Astrocyte (in vitro differentiated cells and primary cell): ENCODE measurements at places on chromosomes 16 and 17. TPM values are rescaled to one million over a fixed set of nuclear protein-coding genes. Genes with fewer than 3 reads are reported as not detected.

DNA sequence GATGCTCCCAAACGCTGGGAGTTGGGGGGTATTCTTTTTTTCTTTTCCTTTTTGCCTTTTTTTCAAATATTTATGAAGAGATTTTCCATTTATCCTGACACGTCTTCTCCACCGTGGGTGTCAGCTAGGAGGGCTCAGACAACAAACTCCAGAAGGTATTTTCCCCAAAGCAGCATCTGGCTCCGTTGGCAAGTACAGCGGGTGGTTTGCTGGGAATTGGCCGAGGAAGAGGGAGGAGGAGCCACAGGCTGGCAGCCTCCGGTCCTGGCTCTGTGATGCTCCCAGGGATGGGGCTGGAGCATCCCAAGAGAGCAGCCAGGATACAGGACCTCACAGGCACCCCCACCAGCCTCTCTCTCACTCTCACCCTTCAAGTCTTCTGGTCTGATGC, 10.9 kb upstream of the CACNG4 start:
- H3K4me3 ChIP-seq: no peak overlapping the region
- no peaks in the 10 kb centered on the region for H3K27me3 ChIP-seq
- H3K27ac ChIP-seq: no peak overlapping the region

DNA sequence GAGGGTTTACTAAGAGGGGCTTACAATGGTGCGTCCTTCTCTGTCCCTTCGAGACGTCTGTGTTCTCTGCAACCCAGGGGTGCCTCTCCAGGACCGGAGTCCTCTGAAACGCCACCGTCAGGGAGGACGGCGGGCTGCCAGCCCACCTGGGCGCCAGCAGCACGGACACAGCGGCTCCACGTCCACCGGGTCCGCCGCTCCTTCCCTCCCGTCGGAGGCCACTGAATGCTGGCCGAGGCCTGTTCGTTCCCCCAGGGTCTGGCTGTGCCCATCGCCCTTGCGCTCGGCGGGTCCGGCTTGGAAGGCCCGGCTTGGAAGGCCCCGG, 403 bp downstream of the TEPSIN start:
- H3K36me3 ChIP-seq: peaks cover 4% of the 10 kb centered on the region
- H3K4me1 ChIP-seq: peaks cover 16% of the 10 kb centered on the region
- no peak for DNase-seq
- no peaks in the 10 kb centered on the region for H3K27me3 ChIP-seq
- peak overlapping the region; percentile 60 for H3K27ac ChIP-seq
- H3K4me3 ChIP-seq: peak overlapping the region; percentile 71

- DNase-seq: no peak
- no peaks in the 10 kb centered on the region for H3K27me3 ChIP-seq
- H3K4me3 ChIP-seq: no peak overlapping the region
- no peak overlapping the region for H3K27ac ChIP-seq
These were observed 12.5 kb upstream of the GP1BA start for GRCh38 chr17:4919511-4920047.

DNA sequence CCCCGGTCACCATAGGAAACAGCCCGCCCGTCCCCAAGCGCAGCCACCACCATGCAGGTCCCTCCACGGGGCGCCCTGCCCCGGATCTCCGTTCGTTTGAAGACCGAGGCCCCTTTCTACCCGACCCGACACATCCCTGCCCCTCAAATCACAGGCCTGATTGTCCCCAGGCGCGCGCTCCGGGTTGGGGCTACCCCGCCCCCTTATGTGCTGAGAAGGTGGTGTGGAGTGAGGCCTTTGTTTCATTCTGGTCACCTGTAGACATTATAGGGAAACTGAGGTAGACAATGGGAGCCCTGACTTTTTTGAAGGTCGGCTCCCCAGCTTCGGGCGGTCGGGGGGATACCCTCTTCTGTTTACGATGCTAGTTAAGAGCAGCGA, 763 bp upstream of the ACTG1 start:
- H3K27me3 ChIP-seq: no peaks in the 10 kb centered on the region
- peak overlapping the region; percentile 91 for H3K27ac ChIP-seq
- H3K36me3 ChIP-seq: peaks cover 31% of the 10 kb centered on the region
- H3K4me3 ChIP-seq: peak overlapping the region; percentile 76

DNA sequence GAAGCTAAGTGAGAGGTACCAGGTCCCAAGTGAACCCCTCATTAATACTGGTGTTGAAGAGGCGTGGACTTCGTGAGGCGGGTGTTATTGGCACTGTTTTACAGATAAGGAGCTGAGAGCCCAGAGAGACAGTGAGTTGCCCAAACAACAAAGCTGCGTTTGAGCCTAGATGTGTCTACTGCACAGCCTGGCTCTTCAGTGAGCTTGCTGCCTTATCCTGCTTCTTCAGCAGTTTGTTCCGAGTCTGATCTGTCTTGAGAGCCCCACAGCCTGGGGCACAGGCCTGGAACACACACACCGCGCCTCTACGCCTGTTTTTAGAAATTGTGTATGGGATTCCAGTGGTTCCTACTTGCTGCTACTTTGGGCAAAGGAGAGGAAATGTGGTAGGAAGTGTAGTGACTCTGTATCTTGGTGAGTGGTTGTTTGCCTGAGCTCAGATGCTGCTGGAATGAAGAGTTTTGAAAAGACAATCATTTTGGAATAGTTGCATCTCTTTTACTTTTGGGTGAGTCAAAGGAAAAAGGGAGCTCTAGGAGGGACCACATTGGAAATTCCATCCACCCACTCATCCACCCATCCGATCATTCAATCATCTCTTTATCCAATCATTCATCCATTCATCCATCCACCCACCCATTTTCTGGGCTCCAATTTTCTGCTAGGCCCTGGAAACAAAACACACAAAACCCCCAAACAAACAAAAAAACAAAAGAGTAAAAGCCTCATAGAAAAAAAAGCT, 22.3 kb upstream of the PLCG2 start:
- no peak overlapping the region for H3K27ac ChIP-seq
- no peaks in the 10 kb centered on the region for H3K27me3 ChIP-seq
- H3K36me3 ChIP-seq: no peaks in the 10 kb centered on the region

DNA sequence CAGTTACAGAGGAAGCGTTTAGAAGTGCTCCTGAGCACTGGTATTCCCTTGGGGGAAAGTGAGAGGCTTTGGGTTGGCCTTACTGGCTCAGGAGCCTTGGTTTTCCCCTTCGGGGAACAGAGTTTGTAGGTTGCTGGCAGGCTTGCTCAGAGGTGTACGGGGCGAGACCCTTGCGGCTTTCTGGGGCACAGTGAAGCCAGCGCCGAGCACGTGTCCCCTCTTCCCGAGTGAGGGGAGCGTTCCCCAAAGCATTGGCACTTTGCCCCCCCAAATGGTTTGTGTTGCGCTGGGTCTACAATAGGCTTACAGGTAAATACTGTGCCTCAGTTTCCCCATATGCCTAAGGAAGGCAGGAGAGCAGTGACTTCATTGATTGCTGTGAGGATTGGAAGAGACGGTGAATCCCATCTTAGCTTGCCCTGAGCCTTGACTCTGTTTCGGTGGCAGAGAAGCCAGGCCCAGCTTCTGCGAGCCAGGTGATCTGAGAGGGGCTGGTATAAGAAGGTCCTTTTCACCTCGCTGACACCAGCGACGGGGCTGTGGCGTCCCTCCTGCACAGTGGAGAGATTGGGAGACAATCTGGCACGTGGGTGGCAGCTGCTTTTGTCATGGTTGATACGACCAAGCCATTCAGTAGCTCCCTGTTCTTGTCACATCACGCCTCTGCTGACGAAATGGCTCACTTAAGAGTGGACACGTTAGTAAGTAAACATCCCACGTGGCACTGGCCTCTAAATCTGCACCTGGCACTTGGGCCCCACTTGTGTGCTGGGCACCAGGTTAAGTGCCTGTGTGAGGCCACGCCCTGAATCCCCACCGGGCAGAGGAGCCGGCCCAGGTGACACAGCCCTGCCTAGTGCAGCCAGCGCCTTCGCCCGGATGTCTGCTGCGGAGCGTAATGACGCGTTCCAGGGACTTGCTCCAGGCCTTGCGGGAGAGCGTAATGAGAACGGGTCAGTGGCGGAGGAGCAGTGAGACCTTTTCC, 55.0 kb downstream of the MEAK7 start:
- no peak for DNase-seq
- H3K4me1 ChIP-seq: peaks cover 7% of the 10 kb centered on the region
- H3K27ac ChIP-seq: no peak overlapping the region
- H3K27me3 ChIP-seq: no peaks in the 10 kb centered on the region

VASN gene
- 32.0 and 38.7 TPM in 2 replicates for total RNA-seq

EFCAB5 gene
- total RNA-seq: 1.00 and 1.5 TPM in 2 replicates

TBC1D3I gene
- 0.11 and 0.58 TPM in 2 replicates for total RNA-seq
